ENCODE measurements at places on chromosomes 4 and X.

DNA sequence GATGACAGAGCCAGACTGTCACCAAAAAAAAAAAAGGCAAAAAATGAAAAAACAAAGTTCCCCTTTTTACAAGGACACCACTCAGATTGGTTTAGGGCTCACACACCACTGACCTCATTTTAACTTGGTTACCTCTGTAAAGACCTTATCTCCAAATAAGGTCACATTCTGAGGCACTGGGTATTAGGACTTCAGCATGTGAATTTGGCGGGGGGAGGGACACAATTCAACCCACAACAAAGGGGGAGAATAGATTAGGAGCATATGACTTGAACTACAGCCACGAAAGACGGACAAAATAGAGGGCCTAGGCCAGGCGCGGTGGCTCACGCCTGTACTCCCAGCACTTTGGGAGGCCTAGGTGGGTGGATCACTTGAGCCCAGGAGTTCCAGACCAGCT, 31.0 kb upstream of the ARAF start:
- no peak for DNase-seq

DNA sequence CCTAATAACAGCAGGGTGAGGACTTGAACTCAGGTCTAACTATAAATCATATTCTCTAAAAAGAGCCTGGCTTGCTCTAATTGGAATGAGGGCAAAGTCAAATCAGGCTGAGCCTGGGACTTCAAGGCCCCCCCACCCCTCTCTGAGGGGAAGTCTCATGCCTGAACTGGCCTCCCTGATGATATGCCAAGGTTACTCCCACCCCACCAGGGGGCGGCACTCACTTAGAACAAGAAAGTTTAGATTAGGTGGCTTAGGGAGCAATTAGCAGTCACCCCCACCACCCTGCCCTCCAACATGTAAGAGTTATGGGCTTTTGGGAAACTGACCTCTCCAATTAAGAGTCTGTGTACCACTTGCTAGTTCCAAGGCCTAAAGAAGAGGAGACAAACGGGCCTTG, 2.7 kb downstream of the FOXO4 start:
- no peak for DNase-seq

- peak; percentile 54 for DNase-seq
Observed at GRCh38 chrX:14920196-14920595, 47.0 kb downstream of the MOSPD2 start.

- peak; percentile 10 for DNase-seq
Observed at GRCh38 chrX:129833153-129833990, 10.3 kb downstream of the ZDHHC9 start.

DNA sequence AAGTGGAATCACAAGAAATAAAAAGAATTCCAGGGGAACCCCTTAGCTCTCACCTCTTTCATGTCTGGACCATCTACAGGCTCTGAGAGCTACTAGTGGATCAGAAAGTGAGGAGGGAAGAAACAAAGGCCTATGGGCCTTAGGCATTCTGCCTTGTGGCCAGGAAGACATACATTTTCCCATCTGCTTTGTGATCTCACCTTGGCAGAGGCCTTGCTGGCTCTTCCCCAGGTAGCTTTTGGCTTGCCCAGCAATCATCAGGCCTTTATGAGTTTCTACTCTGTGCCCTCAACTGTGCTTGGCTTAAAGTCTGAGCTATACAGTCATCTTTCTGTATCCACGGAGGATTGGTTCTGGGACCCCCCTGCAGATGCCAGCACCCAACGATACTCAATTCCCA, 28.3 kb upstream of the CD99L2 start:
- DNase-seq: no peak

GRCh38 chrX:95040104-95040503, 1366.1 kb downstream of the FAM133A start:
- no peak for DNase-seq

- no peak for DNase-seq
Observed at GRCh38 chr4:113537628-113538027, 223.9 kb downstream of the CAMK2D start.

- peak; percentile 41 for DNase-seq
Observed at GRCh38 chrX:24113181-24113580, 36.3 kb upstream of the ZFX start.

DNA sequence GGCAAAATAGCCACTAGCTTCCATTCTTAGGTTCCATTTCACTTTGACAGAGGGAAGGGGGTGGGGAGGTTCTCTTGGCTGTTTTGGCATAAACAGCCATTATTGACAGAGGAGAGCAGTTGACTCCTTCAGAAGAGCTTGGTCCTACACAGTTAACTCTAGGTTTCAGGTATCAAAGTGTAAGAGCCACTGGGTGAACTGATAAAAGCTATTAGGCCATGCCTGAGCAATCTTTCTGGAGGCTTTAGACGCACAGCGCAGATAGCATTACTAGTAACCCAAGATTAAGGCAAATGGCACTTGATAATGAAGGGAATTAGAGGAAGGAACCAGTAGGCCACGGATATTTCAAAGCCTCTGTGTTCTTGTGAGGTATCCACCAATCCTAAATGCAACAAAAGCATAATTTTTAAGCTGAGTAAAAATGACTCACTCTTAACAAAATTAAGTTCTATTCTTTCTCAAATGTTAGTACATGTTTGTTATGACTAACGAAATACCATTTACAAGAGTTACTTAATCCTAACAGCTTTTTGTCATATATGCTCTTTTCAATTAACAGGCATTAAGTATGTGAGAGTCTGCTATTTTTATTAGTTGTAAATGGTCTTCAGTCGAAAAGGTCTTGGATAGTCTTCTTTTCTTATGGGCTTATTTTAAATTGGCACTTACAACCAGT, 53.6 kb downstream of the SLC7A11 start:
- DNase-seq: peak; percentile 7

DNA sequence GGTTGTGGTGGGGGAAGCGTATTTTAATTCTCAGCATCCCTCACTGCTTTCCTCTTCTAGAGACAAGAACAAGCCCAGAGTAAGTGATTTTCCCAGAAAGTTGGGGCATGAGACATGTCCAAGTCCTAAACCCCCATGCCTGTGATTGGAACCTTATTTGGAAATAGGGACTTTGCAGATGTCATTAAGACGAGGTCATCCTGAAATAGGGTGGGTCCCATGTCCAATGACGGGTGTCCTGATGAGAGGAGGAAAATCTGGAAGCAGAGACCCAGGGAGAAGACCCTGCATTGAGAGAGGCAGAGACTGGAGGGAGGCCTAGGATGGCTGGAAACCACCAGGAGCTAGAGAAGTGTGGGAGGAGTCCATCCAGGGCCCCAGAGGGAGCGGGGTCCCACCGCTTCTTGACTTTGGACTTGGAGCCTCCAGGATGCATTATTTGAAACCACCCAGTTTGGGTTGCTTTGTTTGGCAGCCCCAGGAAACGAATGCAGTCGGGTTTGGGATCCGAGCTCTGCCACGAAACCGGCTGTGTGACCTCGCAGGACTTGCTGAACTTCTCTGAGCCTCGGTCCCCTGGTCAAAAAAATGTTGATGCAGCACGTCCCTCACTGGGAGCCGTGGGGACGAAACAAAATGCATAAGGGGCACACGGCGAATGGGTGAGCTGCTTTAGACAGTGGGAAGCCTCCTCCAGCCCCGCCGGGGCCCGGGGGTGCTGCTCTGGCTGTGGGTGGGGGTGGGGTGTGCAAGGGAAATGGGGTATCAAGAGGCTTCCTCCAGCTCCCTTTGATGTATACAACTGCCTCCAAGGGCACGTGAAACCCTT, 113.9 kb downstream of the CPZ start:
- DNase-seq: no peak
